Activated CD4-positive, alpha-beta T cell treated with anti-CD3 and anti-CD28 coated beads for 36 hours (primary cell): ENCODE measurements at places on chromosomes 2 and 18. TPM values are rescaled to one million over a fixed set of nuclear protein-coding genes. Genes with fewer than 3 reads are reported as not detected.

DNA sequence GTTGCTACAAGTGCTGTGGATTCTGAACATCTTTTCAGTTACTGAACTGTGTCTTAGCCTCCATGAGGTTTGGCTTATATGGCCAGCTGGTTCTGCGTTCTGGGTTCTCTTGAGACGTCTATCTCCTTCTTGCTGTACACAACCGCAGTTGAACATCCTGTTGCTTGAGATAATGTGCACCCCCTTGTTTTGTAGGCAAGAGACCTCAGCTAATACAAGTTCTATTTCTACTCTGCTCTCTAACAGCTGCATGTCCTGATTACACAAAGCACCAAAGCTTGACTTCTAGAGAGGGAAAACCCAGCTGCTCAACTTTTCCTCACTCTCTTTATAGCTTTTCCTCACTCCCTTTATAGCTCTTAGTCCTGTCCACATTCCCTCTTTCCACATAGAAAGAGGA, 176.0 kb downstream of the LTBP1 start:
- DNase-seq, result no peak
- no peak overlapping the region for H3K4me3 ChIP-seq
- no peaks in the 10 kb centered on the region for H3K36me3 ChIP-seq
- H3K27ac ChIP-seq, result no peak overlapping the region
- peaks cover 15% of the 10 kb centered on the region for H3K27me3 ChIP-seq

GRCh38 chr18:77162580-77162979, 30.0 kb upstream of the MBP start:
- H3K27me3 ChIP-seq, result no peaks in the 10 kb centered on the region
- H3K4me1 ChIP-seq, result peaks cover 4% of the 10 kb centered on the region
- H3K36me3 ChIP-seq, result no peaks in the 10 kb centered on the region
- no peak overlapping the region for H3K27ac ChIP-seq
- no peak for DNase-seq
- H3K4me3 ChIP-seq, result no peak overlapping the region

Gene RALB
- total RNA-seq, result 34.3 TPM

- H3K36me3 ChIP-seq, result no peaks in the 10 kb centered on the region
- no peak overlapping the region for H3K27ac ChIP-seq
- no peak overlapping the region for H3K4me3 ChIP-seq
- DNase-seq, result no peak
- H3K4me1 ChIP-seq, result no peaks in the 10 kb centered on the region
Observed at GRCh38 chr2:20542746-20543468, 96.0 kb downstream of the RHOB start.

DNA sequence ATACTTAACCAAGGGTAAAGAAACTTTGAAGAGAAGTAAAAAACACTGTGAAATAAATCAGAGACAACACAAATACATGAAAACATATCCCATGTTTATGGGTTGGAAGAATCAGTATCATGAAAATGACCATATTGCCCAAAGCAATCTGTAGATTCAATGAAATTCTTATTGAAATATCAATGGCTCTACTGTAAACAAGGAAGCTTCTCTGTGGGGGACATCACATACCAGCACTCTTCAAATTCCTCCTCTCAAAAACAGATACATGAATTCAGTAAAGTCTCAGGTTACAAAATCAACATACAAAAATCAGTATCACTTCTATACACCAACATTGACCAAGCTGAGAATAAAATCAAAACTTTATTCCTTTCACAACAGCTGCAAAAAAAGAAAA, 63.5 kb upstream of the CNTNAP5 start:
- H3K27ac ChIP-seq, result no peak overlapping the region
- DNase-seq, result no peak
- no peaks in the 10 kb centered on the region for H3K4me1 ChIP-seq
- H3K36me3 ChIP-seq, result peaks cover 1% of the 10 kb centered on the region
- no peak overlapping the region for H3K4me3 ChIP-seq
- no peaks in the 10 kb centered on the region for H3K27me3 ChIP-seq

- no peak for DNase-seq
- H3K36me3 ChIP-seq, result no peaks in the 10 kb centered on the region
- H3K4me1 ChIP-seq, result peaks cover 6% of the 10 kb centered on the region
- H3K27me3 ChIP-seq, result peaks cover 13% of the 10 kb centered on the region
- H3K27ac ChIP-seq, result no peak overlapping the region
Observed at GRCh38 chr2:175575346-175576258, 394.1 kb upstream of the ATP5MC3 start.

Gene SH2D6
- total RNA-seq, result 1.7 TPM

GRCh38 chr2:221397187-221397586, 174.9 kb downstream of the EPHA4 start:
- peaks cover 3% of the 10 kb centered on the region for H3K4me1 ChIP-seq
- H3K4me3 ChIP-seq, result no peak overlapping the region
- DNase-seq, result no peak
- no peak overlapping the region for H3K27ac ChIP-seq

Gene UGGT1
- total RNA-seq, result 50.0 TPM

GRCh38 chr2:191885098-191885497, 38.2 kb upstream of the CAVIN2 start:
- H3K36me3 ChIP-seq, result no peaks in the 10 kb centered on the region
- H3K4me1 ChIP-seq, result no peaks in the 10 kb centered on the region
- no peak overlapping the region for H3K27ac ChIP-seq
- H3K27me3 ChIP-seq, result peaks cover 2% of the 10 kb centered on the region
- DNase-seq, result no peak
- no peak overlapping the region for H3K4me3 ChIP-seq

DNA sequence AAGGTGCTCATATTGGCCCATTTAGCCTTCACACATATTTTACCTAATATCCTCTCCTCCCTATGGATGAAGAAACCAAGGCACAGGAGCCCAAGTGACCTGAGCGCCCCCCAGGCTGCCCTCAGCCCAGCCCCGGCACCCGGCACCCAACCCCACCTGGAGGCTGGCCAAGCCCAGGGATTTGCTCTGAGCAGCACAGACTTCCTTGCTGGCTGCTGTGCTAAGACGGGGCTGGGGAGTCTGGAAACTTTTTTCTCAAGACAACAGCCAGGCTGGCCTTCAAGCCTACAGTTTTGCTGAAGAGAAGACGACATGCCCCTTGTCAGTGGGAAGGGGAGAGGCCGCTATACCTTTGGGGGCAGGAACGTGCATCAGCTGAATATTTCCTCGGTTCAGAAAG, 52.7 kb upstream of the LAMA1 start:
- DNase-seq, result no peak
- H3K27ac ChIP-seq, result no peak overlapping the region

GRCh38 chr2:22887426-22887825, 497.6 kb upstream of the KLHL29 start:
- H3K4me1 ChIP-seq, result no peaks in the 10 kb centered on the region
- peaks cover 2% of the 10 kb centered on the region for H3K27me3 ChIP-seq
- DNase-seq, result no peak
- H3K27ac ChIP-seq, result no peak overlapping the region
- no peak overlapping the region for H3K4me3 ChIP-seq

DNA sequence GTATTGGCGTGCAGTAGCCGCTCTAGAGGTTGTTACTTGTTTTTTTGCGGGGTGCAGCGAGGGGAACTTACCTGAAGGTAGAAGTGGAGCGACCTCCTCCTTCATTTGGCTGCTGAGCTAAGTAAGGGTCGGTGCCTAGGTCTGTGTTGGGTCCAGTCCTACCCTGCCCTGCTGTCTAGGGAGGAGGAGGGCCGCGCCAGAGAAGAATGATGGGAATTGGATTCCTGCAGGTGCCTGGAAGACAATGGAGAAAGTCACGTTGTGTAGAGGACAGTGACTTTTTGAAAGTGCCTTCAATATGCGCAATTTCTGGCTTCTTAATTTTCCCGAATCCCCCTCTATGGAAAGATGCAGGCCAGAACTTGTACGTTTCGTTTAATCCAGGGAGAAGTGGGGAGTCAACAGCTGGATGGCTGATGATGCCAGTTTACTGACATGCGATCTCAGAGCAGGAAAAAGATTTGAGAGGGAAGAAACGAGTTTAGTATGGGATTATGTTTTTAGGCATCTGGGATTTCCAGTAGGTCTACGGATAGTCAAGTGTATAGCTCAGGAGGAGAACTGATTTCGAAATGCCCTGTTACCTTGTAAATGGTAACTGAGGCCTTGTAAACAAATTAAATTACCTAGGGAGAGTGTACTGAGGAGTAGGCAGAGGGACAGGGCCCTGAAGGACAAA, 653 bp downstream of the MRPS9 start:
- no peak for DNase-seq
- H3K27me3 ChIP-seq, result no peaks in the 10 kb centered on the region
- H3K36me3 ChIP-seq, result peaks cover 3% of the 10 kb centered on the region
- H3K4me1 ChIP-seq, result peaks cover 28% of the 10 kb centered on the region

Gene LRP2
- 3.0 TPM for total RNA-seq
